Activated T-helper 2 cell treated with anti-CD3 and anti-CD28 coated beads, Interferon-gamma antibody, Interleukin-2, Interleukin-4, amounts not matched to agents 10 μg/mL and 5 μg/mL and 100 μg/mL, durations not matched to agents 14 hours and 24 hours and 36 hours (primary cell): ENCODE measurements at places on chromosomes 4 and X. TPM values are rescaled to one million over a fixed set of nuclear protein-coding genes. Genes with fewer than 3 reads are reported as not detected.

ZNF711 gene
- total RNA-seq, result 0.46 and 0.48 TPM in 2 replicates

DNA sequence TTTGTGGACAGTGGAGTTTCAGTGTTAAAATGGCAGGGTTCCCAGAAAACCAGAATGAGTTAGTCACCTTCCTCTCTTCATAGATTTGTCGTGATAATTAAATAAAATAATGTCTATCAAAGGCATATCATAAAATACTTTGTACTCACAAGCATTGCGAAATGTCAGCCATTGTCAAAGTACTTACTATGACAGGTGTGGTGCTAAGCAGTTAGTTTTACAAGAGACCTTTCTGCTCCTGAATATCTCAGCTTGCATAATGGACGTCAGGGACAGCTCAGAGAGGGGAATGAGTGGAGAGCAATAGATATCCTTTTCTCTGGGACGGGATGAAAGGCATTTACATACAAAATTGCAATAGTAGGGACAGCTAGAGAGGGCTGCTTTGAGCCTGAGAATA, 560.9 kb downstream of the KCNIP4 start:
- no peaks in the 10 kb centered on the region for H3K27me3 ChIP-seq
- H3K27ac ChIP-seq, result no peak overlapping the region
- no peaks in the 10 kb centered on the region for H3K36me3 ChIP-seq
- H3K4me1 ChIP-seq, result no peaks in the 10 kb centered on the region

DNA sequence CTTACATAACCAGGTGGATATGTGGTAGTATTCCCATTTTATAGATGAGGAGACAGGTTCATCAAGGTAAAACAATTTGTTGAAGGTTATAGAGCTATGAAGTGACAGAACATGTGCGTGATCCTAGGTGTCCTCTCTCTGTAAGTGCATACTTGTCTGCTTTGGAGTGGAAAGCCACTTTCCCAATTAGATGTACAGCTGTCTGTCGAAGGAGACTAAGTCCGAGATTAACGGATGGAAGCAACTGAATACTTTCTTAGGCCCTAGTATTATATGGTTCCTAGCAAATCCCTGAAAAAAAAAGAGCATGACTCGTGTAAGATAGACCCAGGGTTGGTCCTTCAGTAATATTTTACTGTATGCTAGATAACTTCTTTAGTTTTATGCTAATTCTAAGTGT, 19.7 kb downstream of the TMEM131L start:
- H3K27me3 ChIP-seq, result no peaks in the 10 kb centered on the region
- no peak for DNase-seq
- H3K4me3 ChIP-seq, result no peak overlapping the region
- peaks cover 60% of the 10 kb centered on the region for H3K4me1 ChIP-seq
- H3K27ac ChIP-seq, result no peak overlapping the region

GRCh38 chr4:111398906-111399330, 746.3 kb upstream of the FAM241A start:
- no peak for DNase-seq
- H3K27ac ChIP-seq, result no peak overlapping the region
- no peak overlapping the region for H3K4me3 ChIP-seq
- H3K36me3 ChIP-seq, result no peaks in the 10 kb centered on the region

DNA sequence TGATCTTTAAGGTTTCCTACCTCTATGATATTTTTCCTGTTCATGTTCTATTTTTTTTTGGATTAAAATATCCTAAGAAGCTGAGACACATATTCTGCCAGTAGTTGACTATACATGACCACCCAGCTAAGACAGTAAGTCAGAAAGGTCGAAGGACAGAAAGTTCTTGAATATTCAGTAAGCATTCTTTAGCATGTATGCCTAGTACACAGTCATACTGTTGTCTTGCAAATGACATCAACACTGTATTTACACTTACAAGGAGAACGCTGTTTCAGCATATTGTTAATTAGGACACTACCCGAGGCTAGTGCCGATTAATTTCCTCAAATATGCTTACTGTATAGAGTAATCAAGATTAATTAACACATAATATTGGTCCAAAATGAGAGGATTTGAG, 300.6 kb downstream of the STIM2 start:
- DNase-seq, result no peak
- no peak overlapping the region for H3K4me3 ChIP-seq
- H3K4me1 ChIP-seq, result no peaks in the 10 kb centered on the region
- no peaks in the 10 kb centered on the region for H3K36me3 ChIP-seq

DNA sequence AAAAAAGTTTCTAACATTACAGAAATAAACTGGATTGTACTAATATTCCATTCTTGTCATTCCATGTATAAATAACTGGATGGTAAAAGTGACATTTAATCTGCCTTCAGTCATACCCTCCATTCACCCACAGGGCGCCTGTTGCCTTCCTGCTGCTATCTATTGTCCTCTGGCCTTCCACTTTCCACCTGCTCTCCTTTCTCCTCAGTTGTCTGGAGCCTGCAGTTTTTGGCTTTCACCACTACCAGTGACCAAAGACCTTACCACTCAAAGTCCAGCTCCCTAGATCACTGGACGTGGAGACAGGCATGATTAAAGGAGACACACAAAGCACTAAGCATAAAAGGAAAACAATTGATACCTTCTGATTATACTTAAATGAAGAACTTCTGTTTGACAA, 46.2 kb upstream of the NHS start:
- H3K4me3 ChIP-seq, result no peak overlapping the region
- H3K27me3 ChIP-seq, result no peaks in the 10 kb centered on the region
- H3K4me1 ChIP-seq, result no peaks in the 10 kb centered on the region
- H3K36me3 ChIP-seq, result no peaks in the 10 kb centered on the region
- no peak for DNase-seq
- H3K27ac ChIP-seq, result no peak overlapping the region

DNA sequence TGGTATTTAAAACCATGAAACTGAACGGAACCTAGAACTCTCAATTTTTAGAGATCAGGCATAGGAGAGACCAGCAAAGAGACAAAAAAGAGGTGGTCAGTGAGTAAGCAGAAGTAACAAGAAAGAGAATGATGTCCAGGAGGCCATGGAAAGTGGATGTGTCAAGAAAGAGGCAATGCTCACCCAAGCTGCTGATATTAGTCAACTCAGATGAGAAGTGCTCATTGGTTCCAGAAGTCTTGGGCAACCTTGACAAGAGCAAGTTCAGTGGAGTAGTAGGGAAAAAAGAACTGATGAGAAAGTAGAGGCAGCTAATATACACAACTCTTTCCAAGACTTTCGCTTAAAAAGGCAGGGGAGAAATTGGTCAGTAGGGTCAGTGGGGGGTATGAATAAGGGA, 23.0 kb upstream of the CCDC149 start:
- H3K27ac ChIP-seq, result no peak overlapping the region
- no peaks in the 10 kb centered on the region for H3K36me3 ChIP-seq
- H3K4me1 ChIP-seq, result no peaks in the 10 kb centered on the region
- no peaks in the 10 kb centered on the region for H3K27me3 ChIP-seq
- DNase-seq, result no peak

DNA sequence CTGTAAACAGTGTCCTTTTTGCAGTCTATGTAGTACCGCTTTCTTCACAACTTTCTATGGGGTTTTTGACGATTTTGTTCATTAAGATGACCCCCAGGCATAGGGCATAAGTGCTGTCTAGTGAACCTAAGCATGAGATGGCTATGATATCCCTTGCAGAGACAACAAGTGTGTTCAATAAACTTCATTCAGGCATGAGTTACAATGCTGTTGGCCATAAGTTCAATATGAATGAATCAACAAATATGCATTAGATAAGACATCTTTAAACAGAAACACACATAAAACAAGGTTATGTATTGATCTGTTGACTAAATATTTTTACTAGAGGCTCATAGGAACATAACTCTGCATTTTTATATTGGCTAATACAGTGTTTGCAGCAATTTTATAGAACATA, 1322.0 kb downstream of the ARAP2 start:
- H3K4me3 ChIP-seq, result no peak overlapping the region
- no peaks in the 10 kb centered on the region for H3K36me3 ChIP-seq
- no peaks in the 10 kb centered on the region for H3K27me3 ChIP-seq
- H3K27ac ChIP-seq, result no peak overlapping the region

GRCh38 chr4:25580633-25581467, 74.8 kb upstream of the SLC34A2 start:
- H3K27ac ChIP-seq, result no peak overlapping the region
- H3K4me3 ChIP-seq, result no peak overlapping the region
- H3K36me3 ChIP-seq, result no peaks in the 10 kb centered on the region
- no peaks in the 10 kb centered on the region for H3K4me1 ChIP-seq

DNA sequence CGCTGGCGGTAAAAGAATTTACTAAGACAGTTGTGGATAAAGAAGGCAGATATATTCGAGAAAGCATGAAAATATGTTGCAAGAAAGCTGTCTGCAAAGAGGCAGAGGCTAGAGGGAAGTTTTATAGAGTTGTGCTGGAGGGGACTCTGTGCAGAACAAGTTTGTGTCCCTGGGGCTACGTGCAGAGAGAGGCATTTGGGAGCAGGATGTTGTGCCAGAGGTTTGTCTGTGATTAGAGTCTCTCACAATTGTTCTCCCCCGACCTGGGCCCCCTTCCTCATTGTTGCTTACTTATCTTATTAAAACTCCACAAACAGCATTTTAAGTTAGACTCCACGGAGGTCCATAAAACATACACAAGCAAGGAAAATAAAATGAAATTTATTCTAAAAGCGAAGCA, 831.3 kb downstream of the NLGN4X start:
- H3K4me1 ChIP-seq, result no peaks in the 10 kb centered on the region
- DNase-seq, result no peak
- H3K4me3 ChIP-seq, result no peak overlapping the region
- H3K27ac ChIP-seq, result no peak overlapping the region
